Activated gamma-delta T cell treated with anti-CD3 and anti-CD28 coated beads, Interleukin-2, amount 50 U/mL, for 16 hours (primary cell): ENCODE measurements at places on chromosomes 6 and 20.
A peak's percentile ranks its signal among the peaks of the same experiment; 100 is the strongest.

GRCh38 chr6:169026175-169026574, 227.5 kb downstream of the THBS2 start:
- no peak for DNase-seq

- DNase-seq: no peak
Measured at GRCh38 chr20:51727872-51728271, 40.3 kb downstream of the ATP9A start.

GRCh38 chr20:40942006-40942405, 86.6 kb upstream of the TOP1 start:
- no peak for DNase-seq

GRCh38 chr6:4664117-4664626, 112.0 kb upstream of the CDYL start:
- DNase-seq: no peak

- no peak for DNase-seq
Measured at GRCh38 chr6:84581494-84582259, 182.7 kb downstream of the TBX18 start.

GRCh38 chr6:92962846-92963245, 456.5 kb downstream of the EPHA7 start:
- no peak for DNase-seq

DNA sequence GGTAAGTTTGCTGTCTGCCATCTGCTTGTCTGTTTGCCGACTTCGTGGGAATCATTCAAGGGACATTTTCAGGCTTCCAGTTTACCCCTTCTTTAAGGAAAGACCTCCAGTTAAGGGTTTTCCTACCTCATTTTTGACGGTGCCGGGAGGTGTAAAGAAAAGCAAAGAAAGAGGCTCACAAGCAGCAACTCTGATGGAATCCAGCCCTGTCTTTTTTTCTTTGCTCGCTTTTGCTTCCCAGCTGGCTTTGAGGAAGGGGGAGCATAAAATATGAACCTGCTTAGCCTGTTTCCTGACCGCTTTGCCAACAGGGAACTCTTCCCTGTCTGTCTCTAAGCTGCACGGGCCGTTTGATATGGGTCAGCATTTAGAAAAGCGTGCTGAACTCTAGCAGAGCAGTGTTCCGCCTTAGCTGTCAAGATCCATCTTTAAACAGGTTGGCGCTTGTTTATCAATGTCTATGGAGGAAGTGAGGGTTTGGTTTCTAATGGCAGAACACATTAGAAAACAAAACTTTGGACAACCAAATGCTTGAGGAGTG, 13.8 kb downstream of the SYTL3 start:
- no peak for DNase-seq

- no peak for DNase-seq
Measured at GRCh38 chr6:100435299-100435698, 29.4 kb downstream of the SIM1 start.

DNA sequence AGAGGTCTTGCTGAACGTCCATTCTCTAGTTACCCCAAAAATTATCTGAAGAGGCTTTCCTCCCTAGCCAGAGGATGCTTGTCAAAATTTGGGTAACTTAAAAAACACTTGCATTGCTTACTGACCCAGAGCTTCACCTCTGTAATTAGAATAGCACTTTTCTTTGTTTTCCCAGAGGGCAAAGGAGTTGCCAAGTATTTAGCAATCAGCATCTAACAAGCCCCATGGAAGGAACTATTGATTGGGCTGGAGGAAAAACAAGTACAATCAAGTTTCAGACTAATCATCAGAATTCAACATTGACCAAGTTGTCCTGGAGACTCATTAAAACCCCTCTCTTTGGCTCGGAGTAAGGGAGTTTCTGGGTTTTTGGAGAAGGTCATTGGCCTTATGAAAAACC, 226.4 kb downstream of the TBC1D7 start:
- no peak for DNase-seq

GRCh38 chr20:61260905-61261304, 8.8 kb downstream of the CDH4 start:
- no peak for DNase-seq

DNA sequence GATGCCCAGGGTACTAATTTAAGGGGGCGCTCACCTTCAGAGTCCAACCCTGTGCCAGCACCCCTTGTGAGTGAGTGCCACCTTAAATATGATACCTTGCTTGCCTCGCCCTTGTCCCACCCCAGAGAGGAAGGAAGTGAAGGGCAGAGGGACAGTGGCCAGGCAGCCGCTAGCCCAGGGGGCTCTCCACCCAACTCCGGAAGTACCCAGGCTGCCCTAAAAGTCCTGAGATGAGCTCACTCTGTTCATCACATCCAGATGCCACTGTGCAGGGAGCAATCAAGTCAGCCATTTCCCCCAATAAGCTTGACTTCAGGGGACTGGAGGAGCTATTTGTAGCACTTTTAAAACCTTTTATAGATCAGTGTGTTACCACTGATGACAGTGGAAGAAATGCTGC, 25.0 kb upstream of the STX16 start:
- no peak for DNase-seq

- DNase-seq: no peak
Measured at GRCh38 chr6:116764629-116764960, 924 bp downstream of the FAM162B start.

DNA sequence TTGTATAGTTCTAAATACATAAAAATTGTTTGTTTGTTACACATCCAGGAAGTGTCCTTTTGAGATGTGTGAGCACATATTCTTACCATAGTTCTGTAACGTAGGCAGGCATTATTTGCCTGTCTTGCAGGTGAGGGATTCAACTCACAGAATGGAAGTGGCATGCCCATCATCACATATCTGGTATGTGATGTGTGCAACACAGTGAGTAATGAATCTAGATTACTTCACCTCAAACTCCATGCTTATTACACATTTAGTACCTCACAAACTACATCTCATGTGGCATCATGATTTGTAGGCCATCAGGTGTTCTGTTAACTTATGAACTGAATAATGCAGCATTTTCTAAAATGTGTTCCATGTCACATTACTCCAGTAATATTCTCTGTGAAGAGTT, 181.6 kb downstream of the PLCB4 start:
- no peak for DNase-seq

DNA sequence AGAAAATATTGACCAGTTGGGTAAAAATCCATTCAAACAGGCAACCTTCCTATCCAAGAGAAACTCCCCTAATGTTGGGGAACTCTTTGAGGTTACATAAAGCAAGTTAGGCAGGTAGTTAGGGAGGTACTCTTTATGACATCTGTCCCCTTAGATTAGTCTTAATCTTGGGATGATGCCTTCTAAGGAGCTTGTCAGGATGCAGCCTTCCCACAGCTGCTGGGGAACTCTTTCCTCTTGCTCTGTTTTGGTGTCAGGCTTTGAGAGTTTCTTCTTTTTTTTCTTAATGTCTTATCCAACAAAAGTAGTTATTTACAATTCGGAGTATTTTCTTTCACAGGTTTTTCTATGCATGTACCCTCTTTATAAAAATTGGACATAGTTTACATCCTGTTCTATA, 194.8 kb downstream of the CDKAL1 start:
- DNase-seq: no peak

GRCh38 chr6:75460681-75461080, 32.9 kb downstream of the FILIP1 start:
- DNase-seq: no peak

GRCh38 chr20:2558581-2559278, 22.4 kb downstream of the TMC2 start:
- no peak for DNase-seq

- no peak for DNase-seq
Measured at GRCh38 chr6:54846243-54846856, at the start of gene FAM83B. Gene FAM83B, plus strand, starts transcription at chr6:54846771. Its CDS starts 23,476 bp downstream, at chr6:54870247.

- DNase-seq: no peak
Measured at GRCh38 chr20:23225407-23226060, 125.1 kb upstream of the NXT1 start.

DNA sequence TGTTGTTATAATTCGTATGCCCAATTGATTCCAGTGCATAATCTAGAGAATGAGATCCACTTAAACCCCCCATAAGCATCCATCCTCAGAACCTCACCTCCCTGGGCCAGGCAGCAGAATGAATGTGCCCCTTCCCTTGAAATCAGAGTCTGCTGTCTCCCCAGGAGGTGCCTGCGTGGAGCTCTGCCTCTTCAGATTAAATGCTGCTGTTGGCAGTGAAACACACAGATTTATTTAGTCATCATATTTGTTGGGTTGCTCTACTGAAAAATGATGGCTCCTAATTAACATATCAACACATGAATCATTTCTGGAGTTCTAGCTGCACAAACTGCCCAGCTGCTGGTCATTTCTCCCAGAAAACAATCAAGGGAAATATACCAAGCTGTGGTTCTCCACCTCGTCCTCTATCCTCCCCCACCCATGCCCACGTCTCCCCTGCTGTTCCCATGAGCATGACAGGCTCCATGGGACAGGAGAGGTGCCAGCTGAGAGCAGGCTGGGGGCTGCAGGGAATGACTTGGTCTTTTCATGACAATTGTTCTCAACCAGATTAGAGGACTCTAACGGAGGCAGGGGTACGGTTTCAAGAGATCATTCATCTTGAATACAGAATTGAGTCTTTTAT, 633.1 kb downstream of the CDH26 start:
- no peak for DNase-seq

DNA sequence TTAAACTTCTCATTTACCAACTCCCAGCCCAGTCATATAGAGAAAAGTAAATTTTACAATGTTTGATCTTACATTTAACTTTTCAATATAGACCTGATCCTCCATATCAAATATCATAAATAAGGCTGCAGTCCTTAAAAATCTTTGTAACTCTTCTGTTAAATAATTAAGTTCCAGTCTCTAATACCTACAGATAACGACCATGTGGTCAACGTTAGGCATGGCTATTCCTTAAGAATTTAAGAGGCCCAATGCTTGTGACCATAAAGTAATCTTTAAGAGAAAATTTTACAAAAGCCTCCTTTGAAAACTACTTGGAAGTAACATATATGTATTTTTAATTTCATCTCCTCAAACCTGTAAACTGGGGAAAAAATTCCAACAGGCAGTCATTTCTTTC, 1.6 kb downstream of the FBXO5 start:
- DNase-seq: no peak

DNA sequence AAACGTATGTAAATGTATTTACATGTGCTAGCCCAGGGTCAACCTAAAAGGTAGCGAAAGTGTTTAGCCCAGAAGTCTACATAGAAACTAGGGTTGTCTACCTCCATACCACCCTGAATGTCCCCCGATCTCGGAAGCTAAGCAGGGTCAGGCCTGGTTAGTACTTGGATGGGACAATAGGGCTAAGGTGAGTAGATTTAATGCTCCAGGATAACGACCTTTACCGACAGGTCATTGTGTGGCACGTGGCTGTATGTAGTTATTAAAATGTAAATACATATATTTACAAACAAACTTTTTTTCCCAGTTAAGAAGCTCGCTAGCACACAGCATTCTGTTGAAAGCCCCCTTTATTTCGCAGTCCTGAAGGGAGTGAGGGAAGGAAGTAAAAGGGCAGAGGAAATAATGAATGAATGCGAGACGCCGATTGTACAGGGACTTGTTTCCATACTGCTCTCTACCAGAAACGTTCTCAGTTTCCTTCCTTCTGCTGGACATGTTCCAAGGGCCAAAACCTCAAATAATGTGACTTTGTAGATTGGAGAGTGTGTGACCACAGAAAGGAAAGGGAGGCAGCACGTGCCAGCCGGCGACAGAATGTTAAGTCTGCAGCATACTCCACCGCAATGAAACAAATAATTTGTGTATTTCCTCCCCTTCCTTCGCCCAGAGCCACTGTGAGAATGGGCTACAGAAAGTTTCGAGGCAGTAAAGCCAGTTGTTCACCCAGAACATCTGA, 612 bp downstream of the ADAT2 start:
- DNase-seq: peak; percentile 9

GRCh38 chr20:5621305-5621704, 128.9 kb upstream of the SHLD1 start:
- DNase-seq: no peak

DNA sequence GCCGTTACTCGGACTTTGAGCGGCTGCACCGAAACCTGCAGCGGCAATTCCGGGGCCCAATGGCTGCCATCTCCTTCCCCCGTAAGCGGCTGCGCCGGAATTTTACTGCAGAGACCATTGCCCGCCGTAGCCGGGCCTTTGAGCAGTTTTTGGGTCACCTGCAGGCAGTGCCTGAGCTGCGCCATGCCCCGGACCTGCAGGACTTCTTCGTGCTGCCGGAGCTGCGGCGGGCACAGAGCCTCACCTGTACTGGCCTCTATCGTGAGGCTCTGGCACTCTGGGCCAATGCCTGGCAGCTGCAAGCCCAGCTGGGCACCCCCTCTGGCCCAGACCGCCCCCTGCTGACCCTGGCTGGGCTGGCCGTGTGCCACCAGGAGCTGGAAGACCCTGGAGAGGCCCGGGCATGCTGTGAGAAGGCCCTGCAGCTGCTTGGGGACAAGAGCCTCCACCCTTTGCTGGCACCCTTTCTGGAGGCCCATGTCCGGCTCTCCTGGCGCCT, 7.2 kb downstream of the SNX21 start:
- DNase-seq: no peak

DNA sequence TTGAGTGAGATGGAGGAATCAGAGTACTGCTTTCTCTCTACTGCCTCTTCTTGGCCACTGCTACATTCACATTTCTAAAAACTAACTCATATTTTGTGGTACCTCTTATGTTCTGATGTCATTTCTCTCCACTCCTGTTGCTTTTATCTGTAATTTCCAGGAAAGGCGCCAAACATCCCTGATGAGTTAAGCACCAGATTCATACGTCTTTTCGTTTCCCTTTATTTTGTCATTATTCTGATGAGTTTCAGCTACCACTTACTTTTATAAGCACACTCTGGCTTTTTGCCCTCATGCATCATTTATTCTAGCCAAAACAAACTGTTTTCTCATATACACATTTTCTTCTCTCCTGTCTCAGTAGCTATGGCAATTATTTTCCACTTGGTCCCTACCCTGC, 680.0 kb downstream of the RNF144B start:
- DNase-seq: no peak

DNA sequence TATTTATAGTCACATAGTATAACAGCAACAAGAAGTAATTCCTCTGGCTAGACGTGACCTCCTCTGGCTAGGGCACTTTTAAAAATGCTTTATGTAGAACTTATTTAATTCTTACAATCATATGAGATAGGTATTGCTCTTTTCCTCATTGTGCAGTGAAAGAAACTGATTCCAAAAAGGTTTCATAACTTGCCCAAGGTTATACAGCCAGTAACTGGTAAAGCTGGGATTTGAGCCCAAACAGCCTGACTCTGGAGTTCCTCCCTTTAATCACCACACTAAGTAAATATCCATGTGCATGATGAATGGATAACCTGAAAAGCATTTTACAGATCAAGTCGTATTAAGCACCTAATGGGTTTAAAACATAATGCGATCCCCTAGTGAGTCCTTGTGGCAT, 214.6 kb downstream of the PRL start:
- no peak for DNase-seq

GRCh38 chr20:46139908-46140482, 21.9 kb downstream of the CD40 start:
- DNase-seq: no peak
